ENCODE measurements at places on chromosomes 5 and 9. TPM values are rescaled to one million over a fixed set of nuclear protein-coding genes. Genes with fewer than 3 reads are reported as not detected.

TMEM250 gene
- total RNA-seq = 39.7 TPM

KIF27 gene
- total RNA-seq = 2.9 TPM

UNC5A gene
- not detected for total RNA-seq

COL23A1 gene
- total RNA-seq = not detected

LCN9 gene
- not detected for total RNA-seq

SMIM33 gene
- not detected for total RNA-seq

GPR151 gene
- total RNA-seq = not detected

SYNPO gene
- 7.3 TPM for total RNA-seq

All from fibroblast of villous mesenchyme (primary cell).